ENCODE measurements at places on chromosomes 3 and 15. TPM values are rescaled to one million over a fixed set of nuclear protein-coding genes. Genes with fewer than 3 reads are reported as not detected.

Gene EOMES
- 0.22 TPM for total RNA-seq

Gene ZNF639
- 44.7 TPM for total RNA-seq

Gene EPHB1
- 3.4 TPM for total RNA-seq

Gene CHCHD4
- total RNA-seq = 18.2 TPM

DNA sequence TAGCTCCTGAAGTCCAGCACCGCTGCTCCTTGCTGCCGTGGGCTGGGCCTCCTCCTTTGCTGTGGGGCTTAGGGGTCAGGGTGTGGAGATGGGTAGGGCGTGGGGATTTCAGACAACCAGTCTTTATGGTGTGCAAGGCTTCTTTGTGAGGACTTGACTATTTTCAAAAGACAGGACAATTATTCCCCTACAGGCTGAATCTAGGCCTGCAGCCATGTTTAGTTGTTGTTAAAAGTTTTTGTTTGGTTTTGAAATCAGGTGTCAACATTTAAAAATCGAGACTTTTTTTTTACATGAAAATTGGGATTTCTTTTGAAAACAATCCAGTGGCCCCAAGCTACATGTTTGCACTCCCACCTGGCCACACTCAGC, 10.6 kb downstream of the RPL32 start:
- no peaks in the 10 kb centered on the region for H3K27me3 ChIP-seq
- peaks cover 47% of the 10 kb centered on the region for H3K36me3 ChIP-seq
- no peak overlapping the region for H3K27ac ChIP-seq
- H3K4me1 ChIP-seq = no peaks in the 10 kb centered on the region
- H3K4me3 ChIP-seq = no peak overlapping the region

- no peaks in the 10 kb centered on the region for H3K4me1 ChIP-seq
- no peak for DNase-seq
- H3K4me3 ChIP-seq = no peak overlapping the region
- H3K27me3 ChIP-seq = no peaks in the 10 kb centered on the region
These were observed 247.4 kb upstream of the SATB1 start for GRCh38 chr3:18672561-18672960.

GRCh38 chr3:186669378-186670084, 3.7 kb downstream of the HRG start:
- H3K36me3 ChIP-seq = no peaks in the 10 kb centered on the region
- no peak overlapping the region for H3K27ac ChIP-seq
- no peak for DNase-seq
- H3K27me3 ChIP-seq = no peaks in the 10 kb centered on the region

DNA sequence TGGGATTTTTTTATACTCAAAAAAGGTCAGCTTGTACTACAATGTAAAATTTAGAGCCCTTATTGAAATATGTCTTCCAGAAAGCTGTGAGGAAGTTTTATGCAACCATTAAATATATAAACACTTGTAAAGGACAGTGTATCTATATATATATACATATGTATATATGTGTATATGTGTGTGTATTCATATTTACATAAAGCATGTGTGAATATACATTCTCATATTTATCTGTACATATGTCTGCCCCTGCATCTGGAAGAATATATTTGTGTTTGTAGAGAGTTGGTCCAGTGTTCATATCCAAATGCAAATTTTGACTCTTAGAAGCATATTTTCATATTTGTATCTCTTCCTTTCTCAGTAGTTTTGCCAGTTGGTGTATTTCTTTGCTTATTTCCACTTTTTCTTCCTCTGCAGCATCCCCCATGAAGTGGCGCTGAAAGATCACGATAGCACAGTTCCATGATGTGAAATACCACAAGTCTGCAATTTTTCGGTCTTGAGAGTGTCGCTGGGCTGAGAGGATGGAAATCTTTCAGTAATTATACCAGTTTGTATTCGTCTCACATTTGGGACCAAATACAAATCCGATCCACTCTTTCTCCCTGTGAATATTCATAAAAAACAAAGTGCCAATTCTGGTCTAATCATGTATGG, 311.7 kb upstream of the DPH6 start:
- H3K27ac ChIP-seq = no peak overlapping the region
- DNase-seq = no peak
- no peaks in the 10 kb centered on the region for H3K27me3 ChIP-seq
- H3K4me3 ChIP-seq = no peak overlapping the region

DNA sequence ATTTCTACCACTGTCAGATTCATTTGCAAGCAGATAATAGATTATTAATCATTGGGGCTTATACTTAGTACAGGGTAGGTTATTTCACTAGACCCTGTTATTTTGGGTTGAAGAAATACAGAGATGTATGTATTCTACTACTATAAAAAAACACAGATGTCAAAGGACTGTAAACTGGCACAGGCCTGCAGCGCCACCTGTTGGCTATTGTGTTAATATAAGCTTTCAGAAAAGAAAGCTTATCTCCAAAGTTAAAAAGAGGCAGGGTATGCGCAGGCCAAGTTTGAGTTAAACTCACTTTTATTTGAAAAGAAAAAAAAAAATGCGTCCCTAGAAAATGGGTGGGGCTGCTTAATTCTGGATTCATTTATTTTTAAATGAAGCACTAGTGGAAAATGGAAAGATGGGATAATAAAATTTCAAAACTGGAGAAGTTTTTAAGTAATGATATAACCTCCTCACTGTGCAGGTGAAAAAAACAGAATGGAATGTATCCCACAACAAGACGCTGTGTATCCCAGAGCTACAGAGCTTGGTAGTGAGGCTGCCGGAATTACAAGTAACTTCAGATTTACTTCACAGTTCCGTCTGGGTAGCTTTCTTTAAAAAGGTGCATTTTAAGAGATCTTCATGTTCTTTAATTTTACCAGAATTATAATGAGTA, 407.2 kb upstream of the TGFBR2 start:
- H3K36me3 ChIP-seq = no peaks in the 10 kb centered on the region
- no peak overlapping the region for H3K27ac ChIP-seq
- H3K27me3 ChIP-seq = no peaks in the 10 kb centered on the region
- no peak overlapping the region for H3K4me3 ChIP-seq
- peak; percentile 65 for DNase-seq

GRCh38 chr3:105997800-105998526, 129.2 kb upstream of the CBLB start:
- no peaks in the 10 kb centered on the region for H3K36me3 ChIP-seq
- H3K27ac ChIP-seq = peak overlapping the region; percentile 62
- H3K4me3 ChIP-seq = no peak overlapping the region
- DNase-seq = peak; percentile 59
- H3K27me3 ChIP-seq = no peaks in the 10 kb centered on the region

Data from adrenal gland (tissue), 19 donors.